ENCODE measurements at places on chromosomes 2 and 18. TPM values are rescaled to one million over a fixed set of nuclear protein-coding genes. Genes with fewer than 3 reads are reported as not detected.

DNA sequence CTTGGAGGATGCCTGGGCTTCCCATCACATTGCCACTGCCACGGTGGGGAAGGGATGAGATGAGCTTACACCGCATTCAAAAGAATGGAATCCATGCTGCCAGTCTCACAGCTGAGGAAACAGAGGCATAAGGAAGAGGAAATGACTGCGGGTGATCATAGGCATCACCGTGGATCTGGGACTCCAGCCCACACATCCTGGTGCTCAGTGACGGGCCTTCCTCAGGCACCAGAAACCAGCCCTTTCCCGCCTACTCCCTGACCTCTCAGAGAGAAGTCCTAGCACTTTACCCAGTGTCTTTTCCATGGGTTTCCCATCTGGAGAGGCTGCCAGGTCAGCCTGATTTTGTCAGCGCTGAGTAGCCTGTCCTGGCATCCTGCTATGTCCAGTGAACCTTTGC lies 5.3 kb upstream of the PLB1 start:
- no peak for DNase-seq

GRCh38 chr18:46214435-46214834 lies 110.2 kb downstream of the HAUS1 start:
- no peak for DNase-seq

DNA sequence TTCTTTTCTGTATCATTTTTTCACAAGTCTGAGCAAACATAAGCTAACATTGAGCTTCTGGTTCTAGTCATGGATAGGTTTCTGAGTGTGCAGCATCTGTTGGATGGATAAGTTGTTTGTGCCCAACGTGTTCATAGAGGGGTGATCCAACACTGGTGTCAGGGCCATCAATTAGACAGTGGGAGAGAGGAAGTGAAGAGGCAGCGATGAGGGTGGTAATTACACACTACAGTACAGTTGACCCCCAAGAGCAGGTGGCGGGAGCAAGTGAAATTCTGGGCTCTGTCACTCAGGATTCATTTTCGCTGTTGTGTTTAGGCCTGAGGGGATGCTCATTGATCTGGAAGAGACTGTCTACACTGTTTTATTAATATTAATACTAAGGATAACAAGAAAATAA lies 180.0 kb upstream of the CXCR4 start:
- no peak for DNase-seq

GRCh38 chr2:147501968-147502367 lies 342.9 kb upstream of the ACVR2A start:
- DNase-seq = no peak

DNA sequence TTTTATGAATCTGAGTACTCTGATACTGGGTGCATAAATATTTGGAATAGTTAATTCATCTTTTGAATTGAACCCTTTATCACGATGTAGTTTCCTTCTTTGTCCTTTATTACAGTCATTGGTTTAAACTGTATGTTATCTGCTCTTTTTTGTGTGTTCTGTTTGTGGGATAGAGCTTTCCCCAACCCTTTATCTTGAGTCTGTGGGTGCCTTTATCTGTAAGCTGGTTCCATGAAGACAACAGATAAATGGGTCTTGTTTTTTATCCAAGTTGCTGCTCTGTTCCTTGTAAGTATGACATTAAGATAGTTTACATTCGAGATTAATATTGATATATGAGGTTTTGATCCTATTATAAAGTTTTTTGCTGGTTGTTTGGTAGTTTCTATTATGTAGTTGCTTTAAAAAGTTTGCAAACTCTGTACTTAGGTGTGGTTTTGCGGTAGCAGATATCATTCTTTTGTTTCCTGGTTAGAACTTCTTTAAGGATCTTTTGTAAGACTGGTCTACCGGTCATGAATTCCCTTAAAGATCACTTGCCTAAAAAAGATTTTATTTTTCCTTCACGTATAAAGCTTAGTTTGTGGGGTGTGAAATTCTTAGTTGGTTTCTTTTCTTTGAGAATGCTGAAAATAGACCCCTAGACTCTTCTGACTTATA lies 1451.3 kb upstream of the SLC39A10 start:
- no peak for DNase-seq

DNA sequence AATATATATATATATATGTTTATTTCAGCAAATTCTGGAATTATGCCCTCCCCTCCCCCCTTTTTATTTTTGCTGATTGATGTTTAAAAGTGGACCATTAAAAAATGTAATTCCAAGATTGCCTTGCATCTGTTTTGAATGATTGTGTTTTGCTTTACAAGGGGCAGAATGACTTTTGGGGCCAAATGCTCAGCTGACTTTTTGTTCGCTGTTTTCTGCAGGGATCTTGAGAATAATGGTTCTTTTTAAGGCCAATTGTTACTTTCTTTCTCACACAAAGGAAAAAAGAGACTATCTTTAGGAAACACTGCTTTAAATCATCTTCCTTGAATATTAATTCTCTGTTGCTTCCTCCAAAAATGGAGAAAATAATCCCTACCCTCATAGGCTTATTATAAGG lies 95.9 kb downstream of the FMNL2 start:
- DNase-seq = no peak

- no peak for DNase-seq
Measured at GRCh38 chr2:197853549-197853948, 49.2 kb downstream of the PLCL1 start.

DNA sequence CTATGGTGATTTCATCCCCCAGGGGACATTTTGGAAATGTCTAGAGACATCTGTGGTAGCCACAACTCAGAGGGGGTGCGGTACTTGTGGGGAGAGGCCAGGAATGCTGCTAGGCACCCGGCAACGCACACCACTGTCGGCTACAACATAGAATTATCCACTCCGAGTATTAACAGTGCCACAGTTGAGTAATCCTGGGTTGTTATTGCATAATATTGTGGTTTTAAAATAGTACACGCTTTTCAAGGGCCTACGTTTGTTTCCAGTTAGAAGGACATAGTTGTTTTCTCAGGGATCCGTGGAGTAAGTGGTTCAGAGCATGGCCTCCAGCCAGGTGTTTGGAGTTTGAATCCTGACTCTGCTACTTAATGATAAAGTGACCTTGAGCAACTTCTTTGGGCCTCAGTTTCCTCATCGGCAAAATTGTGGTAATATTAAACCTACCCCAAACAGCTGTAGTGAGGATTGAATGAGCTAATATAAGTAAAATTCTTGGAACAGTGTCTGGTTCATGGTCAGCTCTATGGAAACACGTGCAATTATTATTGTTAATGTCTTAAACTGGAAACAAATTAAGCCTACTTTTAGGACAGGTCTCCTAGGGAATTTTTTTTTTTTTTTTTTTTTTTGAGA lies 24.5 kb downstream of the CYP27A1 start:
- peak; percentile 44 for DNase-seq

DNA sequence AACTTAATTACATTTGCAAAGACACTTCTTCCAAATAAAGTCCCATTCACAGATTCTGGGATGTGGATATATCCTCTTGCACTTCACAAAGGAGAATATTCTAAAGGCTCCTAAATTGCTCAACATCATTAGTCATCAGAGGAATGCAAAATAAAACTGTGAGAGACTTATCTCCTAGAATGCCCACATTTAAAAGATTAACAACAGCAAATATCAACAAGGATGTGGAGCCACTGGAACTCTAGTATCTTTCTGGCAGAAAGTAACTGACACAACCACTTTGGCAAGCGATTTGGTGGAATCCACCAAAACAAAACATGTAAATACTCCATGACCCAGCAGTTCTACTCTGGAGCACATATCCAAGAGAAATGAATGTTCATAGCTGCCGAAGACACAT lies 4.6 kb downstream of the NEU2 start:
- DNase-seq = no peak

DNA sequence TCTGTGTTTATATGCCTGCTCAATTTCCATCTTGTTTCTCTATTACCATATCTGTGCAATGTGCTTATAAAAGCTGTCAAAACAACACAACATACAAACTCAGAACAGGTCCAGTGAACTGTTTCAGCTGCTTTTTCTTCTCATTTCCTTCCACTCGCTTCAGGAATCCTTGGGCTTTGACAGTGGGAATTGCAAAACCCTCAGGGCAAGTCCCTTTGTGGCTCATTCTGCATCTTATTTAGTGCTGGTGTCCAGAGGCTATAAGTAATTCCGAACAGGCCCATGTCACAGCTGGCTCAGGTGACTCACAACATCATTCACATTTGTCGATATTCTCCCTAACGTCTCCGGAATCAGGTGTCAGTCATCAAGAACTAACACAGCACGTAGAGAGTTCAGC lies 309.9 kb upstream of the ZNF521 start:
- no peak for DNase-seq

DNA sequence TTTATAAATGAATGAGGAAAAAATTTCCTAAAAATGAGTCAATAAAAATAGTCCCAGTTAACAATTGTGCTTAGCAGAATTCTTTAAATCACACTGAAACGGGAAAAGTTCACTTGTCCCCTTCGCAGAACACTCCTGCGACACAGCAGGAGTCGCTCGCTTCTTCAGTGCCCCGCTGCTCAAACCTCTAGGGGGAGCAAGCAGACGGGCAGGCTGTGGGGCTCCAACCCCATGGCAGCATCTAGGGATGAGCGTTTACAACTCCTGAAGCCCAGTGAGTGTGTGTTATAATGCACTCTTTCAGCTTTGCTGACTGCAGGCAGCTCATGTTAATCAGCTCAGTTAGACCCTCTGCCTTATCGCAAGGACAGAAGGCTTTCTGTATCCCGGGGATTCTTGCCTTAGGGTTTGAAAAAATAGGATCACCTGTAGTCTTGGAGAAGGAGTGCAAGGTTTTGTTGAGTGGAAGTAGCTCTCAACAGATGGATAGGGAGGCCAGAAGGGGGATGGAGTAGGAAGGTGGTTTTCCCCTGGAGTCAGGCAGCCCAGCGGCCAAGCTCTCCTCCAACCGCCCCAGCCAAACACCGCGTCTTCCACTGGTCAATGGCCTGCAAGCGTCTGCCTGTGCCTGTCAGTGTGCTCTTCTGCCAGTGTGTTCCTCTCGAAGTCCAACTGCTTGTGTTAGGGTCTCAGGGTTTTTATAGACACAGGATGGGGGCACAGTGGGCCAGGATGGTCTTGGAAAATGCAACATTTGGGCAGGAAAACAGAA lies 1977.7 kb upstream of the LRRTM1 start:
- no peak for DNase-seq

- peak; percentile 38 for DNase-seq
Measured at GRCh38 chr2:101114815-101115214, 36.4 kb downstream of the TBC1D8 start.

DNA sequence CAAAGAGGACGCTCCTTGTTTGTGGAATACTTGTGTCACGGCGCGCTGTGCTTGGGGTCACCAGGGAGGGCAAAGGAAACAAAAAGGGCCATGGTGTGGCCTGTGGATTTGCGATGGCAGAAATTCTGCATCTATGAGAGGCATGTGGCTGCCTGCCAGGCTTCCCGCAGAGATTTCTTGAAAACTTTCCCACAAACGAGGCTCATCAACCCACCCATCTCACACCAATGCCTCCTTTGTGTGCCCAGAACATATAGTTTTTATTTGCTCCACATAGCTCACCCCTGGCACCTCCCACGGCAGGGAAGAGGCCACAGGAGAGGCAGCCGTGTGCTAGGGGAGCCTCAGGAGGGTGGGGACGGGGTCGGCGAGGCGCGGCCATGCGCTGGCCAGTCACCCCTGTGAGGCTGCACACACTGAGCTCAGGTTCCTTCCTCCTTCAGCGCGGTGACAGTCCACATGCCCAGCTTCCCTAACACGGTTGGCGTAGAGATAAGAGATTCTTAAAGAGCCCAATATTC lies 100.3 kb downstream of the MBP start:
- DNase-seq = no peak

GRCh38 chr18:74511823-74512222 lies 15.7 kb downstream of the CNDP2 start:
- no peak for DNase-seq

- DNase-seq = no peak
Measured at GRCh38 chr2:179487010-179487731, 222.5 kb upstream of the SESTD1 start.

DNA sequence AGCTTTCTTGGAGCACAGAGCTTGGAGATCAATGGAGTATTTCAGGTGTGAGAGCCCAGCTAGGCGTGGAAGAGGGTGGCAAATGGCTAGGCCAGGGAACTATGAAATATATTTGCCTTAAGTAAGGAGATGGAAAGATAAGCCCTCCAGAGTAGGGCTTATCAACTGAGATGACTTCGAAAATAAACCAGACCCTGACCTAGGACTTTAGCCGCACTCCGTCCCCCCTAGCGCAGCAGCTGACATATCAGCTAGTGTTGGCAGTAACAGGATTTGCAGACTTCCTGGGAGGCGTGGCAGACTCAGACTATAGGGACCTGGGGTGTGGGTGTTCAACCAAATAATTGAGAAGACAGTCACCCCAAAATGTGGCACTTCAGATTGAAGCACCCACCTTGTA lies 127.7 kb upstream of the EPAS1 start:
- no peak for DNase-seq

DNA sequence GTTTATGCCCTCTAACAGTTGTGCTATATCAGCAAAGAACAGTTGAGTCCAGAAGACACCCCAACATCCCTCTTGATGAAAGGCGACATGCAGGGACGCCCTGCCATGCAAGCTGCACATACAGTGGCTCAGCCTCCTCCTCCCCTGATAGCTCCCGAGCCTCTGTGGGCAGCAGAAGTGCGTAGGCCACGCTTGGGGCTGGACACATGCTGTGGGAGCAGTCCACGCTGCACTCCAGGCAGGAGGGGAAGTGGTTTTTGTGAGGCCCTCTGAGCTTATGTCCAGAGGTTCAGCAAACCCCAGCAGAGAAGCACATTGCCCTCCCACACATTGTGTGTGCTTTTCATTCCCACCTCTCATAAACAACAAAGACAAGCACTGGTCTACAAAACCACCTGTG lies 162.1 kb downstream of the SEPTIN10 start:
- DNase-seq = no peak

DNA sequence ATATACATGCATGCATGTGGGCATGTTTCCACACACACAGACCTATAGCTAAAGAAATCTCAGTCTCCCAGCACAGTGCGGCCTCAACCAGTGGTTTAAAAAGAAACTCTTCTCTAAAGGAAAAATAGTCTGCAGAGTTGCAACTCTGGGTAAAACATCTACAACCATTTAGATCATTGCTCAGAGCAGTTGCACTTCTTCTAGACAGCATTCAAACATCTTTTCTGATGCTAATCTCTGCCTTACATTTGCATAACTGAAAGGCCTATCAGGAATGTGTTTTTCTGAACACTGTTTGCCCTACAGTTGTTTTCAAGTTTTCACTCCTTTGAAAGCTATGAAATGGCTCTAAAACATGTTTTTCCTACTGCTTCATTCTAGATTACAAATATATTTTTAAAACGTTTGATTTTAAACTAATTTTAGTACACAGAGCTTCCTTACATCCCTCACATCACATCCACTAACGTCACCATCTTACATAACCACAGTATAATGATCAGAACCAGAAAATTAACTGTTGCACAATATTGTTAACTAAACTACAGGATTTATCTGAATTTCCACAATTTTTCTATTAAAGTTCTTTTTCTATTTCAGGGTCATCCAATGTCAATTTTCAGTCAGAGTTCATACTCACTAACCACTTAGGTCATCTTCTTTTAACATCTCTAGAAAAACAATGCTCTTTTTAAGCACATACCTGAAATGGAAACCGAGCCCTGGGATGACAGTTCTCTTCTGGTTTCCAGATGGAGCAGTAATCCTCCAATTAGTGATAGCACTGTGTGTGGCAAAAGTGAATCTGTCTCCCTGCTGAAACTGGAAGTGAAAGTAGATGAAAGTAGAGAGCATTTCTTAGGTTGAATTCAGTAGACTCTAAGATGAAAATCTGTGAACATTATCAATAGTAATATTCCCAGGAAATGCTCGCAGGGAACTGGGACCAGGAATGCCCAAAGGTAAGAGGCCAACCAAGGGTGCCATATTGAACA lies 501.6 kb upstream of the GCFC2 start:
- no peak for DNase-seq

- DNase-seq = peak; percentile 50
Measured at GRCh38 chr2:172253190-172254052, 150.7 kb upstream of the DLX2 start.

NHEJ1 gene
- polyA plus RNA-seq = 19.1 TPM

GAREM2 gene
- polyA plus RNA-seq = 0.87 TPM

LDLRAD4 gene
- polyA plus RNA-seq = 4.6 TPM
